ENCODE measurements at places on chromosomes 11 and 22.

DNA sequence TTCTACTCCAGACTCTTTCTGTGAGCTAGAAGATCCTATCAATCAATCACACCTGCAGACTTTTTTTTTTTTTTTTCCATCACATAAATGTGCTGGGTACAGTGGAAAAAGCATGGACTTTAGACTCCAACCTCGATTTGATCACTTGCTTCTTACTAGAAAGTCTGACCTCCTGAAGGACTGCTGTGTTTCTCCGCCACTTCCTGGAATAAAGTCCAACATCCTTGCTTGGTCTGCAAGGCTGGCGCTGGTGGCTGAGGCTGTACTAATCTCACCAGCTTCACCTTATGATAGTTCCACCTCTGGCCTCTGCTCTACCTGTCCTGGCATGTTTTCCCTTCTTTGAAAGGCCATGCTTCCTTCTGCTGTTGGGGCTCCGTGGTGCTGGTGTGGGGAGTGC lies 60.9 kb upstream of the SESN3 start:
- DNase-seq, result no peak

- peak; percentile 51 for DNase-seq
Measured at GRCh38 chr11:3879967-3880542, 24.6 kb downstream of the STIM1 start.

DNA sequence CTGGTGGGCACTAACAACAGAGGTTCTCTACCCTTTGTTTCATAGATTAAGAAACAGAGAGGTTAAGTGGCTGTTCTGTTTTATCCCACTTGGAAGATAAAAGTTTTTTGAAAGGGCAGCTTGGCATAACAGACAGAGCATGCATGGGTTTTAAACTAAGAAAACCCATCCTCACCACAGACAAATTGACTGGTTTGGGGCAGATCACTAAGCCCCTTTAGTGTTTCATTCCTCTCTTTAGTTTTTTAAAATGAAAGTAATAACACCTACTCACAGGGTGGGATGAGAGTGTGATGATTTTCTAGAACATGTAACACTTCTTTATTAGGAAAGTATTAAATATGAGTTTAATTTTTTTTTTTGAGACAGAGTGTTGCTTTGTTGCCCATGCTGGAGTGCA lies 12.3 kb upstream of the RRAS2 start:
- no peak for DNase-seq

GRCh38 chr11:21142007-21142406 lies 472.6 kb downstream of the NELL1 start:
- peak; percentile 30 for DNase-seq

DNA sequence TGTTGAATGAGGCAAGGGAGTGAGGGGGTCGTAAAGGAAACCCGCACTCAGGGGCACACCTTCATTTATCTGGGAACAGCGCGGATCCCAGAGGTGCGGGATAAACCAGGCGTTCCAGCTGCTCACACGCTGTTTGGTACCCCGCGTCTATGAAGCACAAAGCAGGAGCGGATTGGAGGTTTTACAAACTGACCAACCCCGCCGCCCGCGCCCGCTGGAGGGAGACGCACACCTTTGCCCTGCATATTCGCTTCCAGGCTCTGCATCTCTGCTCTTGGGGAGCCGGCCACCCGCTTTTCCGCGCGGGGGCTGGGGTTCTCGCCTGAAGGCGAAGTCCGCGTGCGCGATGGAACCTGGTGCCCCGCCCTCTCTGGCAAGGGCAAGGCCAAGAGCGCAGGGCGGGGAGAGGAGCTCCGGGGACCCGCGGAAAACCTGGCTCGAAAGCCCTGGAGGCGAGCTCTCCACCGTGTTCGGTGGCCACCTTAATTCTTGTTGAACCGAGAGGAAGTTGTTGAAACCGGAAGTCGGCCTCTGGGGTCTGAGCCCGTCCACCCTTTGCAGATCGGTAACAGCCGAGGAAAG lies 6.8 kb upstream of the ALX4 start:
- peak; percentile 40 for DNase-seq

DNA sequence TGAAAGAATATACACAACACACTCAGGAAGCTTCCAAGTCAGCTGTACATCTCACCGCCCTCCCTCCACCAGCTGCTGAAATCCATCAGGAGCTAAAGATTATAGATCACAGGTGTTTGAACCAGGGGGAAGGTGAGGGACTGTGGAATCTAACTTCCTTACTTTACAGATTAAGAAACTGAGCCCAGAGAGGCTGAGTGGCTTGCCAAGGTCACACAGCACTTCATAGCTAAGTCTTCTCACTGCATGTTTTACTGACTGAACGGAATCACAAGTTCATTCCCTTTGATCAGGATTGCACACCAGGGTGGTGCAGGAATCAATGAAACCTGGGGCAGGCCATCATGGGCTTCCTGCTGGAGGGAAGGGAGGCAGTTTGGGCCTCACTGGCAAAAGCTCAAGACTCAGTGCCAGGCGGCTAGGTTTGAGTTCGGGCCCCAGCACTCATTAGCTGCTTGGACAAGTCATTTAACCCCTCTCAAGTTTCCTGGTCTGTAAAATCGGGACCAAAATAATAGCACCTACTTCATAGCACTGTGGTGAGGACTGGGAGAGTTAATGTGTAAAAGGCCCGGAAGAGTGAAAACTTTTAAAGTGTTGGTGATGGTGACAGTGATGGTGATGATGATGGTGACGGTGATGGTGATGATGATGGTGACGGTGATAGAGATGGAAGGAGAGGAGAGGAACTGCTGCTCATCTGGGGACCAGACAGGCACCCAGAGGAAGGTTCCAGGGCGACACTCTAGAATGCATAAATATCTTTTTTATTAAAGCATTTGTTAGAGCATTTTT lies 8.2 kb downstream of the CD5 start:
- no peak for DNase-seq

GRCh38 chr11:71557257-71557656 lies 8.1 kb upstream of the KRTAP5-10 start:
- DNase-seq, result no peak

- no peak for DNase-seq
Measured at GRCh38 chr11:16791191-16791961, 52.9 kb downstream of the C11orf58 start.

DNA sequence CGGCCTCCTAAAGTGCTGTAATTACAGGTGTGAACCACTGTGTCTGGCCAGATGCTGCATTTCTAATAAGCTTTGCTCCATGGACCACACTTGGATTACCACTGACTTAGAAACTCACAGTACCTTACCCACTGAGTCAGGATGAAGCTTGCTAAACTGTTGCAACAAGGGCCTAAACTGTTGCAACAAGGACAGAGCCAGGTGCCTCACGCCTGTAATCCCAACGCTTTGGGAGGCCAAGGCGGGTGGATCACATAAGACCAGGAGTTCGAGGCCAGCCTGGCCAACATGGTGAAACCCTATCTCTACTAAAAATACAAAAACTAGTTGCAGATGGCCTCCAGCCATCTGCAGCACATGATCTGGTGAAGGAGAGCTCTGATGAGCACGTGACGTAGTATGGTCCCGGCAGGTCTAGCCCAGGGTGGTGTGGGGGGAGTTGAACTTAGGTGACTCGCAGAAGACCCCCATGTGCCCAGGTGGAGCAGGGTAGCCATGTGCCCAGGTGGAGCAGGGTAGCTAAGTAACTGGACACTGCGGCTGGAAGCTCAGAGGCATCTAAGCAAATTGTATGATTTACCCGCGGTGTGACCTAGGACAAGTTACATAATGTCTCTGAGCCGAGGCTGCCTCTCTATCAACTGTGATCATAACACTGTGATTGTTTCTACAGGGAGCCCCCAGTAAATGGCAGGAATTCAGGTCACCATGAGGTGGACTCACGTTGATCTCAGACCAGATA lies 8.4 kb downstream of the SLC25A45 start:
- DNase-seq, result no peak

- peak; percentile 90 for DNase-seq
Measured at GRCh38 chr11:75031771-75032549, 43.2 kb downstream of the NEU3 start.

- DNase-seq, result peak; percentile 50
Measured at GRCh38 chr22:22030493-22031182, 48.1 kb upstream of the TOP3B start.

DNA sequence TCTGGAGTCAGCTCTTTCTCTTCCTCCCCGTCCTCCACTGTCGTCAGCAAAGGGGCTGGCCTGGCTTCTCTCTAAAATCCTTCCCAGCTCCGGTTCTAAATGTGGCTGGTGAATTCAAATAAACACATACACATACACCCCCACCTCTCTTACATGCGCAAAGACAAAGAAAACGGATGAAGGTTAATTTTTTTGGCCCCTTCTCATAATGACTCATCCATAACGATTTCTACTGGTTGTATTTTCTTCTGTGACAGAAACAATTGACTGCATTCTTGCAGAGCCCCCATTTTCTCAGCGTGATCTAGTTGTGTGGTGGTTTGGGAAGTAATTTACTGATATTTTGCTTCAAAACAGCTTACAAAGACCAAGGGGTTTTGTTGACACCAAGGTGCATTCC lies 130.0 kb upstream of the NTM start:
- no peak for DNase-seq

DNA sequence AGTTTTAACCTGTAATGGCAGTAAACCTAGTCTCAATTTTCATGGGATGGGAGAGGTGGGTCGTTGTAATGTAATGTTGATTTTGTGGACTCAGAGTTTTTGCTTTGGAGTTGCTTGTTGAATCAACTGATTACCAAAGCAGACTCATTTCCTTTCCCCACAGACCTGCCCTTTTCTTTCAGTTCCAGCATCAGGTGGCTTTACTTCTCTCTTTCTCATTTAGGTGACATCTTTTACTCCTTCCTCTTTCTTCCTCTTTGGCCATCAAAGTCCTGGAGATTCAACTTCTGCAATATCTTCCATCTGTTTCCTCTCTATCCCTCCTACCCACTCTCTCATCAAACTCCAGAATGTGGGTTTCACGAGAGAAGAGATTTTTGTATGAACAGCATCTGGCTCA lies 313.9 kb downstream of the TMEM135 start:
- DNase-seq, result no peak

DNA sequence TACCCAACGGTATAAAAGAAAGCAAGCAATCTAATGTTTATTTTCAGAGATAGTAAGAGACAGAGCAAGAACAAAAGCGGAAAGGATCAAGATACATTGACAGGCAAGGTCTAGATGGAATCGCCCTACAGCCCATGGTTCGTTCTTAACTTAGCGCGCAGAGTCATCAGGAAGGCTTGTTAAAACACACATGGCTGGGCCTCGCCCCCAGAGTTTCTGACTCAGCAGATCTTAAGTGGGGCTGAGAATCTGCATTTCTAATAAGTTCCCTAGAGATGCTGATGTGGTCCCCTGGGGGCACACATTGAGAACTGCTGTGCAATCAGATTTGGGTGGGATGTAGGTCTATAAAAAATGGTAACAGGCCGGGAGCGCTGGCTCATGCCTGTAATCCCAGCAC lies 35.8 kb upstream of the CHRM4 start:
- DNase-seq, result no peak

- DNase-seq, result no peak
Measured at GRCh38 chr22:31828739-31829138, 74.9 kb downstream of the DEPDC5 start.

DNA sequence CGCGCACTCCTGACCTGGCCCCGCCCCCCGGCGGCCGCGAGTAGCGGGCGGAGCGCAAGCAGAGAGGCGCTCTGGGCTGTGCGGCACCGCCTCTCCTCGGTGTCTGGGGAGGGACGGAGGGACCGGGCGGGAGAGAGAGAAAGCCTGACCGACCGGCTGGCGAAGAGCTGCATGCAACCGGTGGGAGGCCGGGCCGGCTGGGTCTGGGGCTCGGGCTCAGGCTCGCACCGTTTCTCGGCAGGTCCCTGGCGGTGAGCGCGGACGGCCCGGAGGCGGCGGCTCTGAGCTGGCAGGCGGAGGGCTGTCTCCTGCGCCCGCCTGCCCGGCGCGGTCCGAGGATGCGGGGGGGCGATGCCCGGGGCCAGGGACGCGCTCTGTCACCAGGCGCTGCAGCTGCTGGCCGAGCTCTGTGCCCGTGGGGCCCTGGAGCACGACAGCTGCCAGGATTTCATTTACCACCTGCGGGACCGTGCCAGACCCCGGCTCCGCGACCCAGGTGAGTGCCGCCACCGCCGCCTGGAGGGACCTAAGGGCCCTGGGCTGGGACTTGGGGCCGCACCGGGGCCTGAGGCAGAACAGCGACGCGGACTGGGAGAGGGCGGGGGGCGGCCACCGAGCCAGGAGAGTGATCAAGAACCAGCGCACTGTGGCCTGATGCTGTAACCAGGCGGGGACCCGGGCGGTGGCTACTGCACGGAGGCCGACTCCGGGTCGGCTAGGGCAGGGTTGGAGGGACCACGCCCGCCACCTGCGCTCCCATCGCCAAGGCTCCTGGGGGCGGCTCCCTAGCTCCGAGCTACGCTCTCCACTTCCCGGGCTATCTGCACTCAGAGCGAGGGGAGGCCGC lies at the start of gene SYT9:
SYT9 (plus strand) TSS at position 69 of the 847 bp plus-strand sequence; CDS start at position 352, 283 bp downstream.
- DNase-seq, result no peak

GRCh38 chr11:106043540-106043939 lies 21.5 kb upstream of the MSANTD4 start:
- no peak for DNase-seq

GRCh38 chr11:72627594-72628281 lies 46.5 kb downstream of the PDE2A start:
- no peak for DNase-seq

DNA sequence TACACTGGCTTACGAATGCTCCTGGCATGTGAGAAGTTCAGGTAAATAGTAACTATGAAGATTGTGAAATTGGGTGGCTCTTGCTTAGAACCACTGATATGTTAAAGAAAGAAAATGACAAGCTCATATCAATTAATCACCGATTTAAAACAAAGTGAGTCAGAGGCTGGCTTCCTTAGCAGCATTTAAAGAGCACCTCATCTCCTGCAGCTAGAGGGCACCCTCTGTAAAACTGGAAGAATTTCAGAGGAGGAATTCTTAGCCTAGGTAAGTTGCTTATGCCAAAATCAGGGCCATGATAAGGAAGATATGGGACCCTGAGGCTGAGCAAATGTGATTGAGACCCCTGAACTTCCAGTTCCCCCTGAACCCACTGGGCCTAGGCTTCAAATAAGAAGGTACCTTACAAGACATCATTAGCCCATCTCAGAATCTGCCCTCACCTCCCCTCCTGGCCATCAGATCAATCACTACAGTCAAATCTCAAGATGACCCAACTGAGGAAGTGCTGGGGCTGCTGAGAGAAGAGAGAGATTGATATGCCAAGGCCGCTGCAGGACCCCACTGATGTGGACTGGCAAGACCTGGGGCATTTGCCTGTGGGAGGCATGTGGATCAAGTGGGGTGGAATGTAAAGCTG lies 8.6 kb upstream of the CD3E start:
- peak; percentile 69 for DNase-seq

DNA sequence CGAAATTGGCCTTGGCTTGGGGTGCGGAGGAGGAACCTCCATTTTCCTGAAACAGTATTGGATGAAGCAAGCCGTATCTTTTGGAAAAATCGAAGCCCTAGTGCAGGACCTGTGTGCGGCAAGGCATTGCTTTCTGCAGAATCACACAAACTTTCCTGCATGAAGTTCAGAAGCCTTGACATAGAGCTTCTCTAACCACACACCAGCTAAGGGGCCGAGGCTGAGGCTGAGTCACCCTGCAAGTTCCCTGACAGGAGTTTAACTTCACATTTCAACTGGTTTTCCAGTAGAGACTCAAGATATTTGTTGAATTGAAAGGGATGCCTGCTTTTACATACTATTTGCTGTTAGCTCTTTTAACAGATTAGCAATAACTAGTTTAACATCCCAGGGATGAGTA lies 67.8 kb downstream of the TCF20 start:
- no peak for DNase-seq

- no peak for DNase-seq
Measured at GRCh38 chr11:84824624-84825023, 802.5 kb downstream of the DLG2 start.

Data from Caco-2 (cell line).